KG1 (cell line): ENCODE measurements at places on chromosomes 4 and X.

GRCh38 chrX:147978931-147979330, 2.2 kb upstream of the FMR1NB start:
- DNase-seq: no peak

- DNase-seq: no peak
These were observed 12.1 kb upstream of the CC2D2A start for GRCh38 chr4:15457406-15458201.

DNA sequence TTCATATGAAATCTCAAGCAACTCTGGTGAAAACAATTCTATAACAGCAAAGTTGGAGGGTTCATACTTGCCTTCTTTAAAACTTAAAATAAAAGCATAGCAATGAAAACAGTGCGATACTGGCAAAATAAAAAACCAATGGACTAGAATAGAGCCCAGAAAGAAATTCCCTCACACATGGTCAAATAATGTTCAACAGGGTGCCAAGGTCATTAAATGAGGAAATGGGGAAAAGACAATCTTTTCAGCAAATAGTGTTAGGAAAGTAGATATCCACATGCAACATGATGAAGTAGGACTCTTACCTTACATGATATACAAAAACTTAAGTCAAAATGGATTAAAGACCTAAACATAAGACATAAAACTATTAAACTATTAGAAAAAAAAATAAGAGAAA, 970.2 kb upstream of the AGA start:
- no peak for DNase-seq

DNA sequence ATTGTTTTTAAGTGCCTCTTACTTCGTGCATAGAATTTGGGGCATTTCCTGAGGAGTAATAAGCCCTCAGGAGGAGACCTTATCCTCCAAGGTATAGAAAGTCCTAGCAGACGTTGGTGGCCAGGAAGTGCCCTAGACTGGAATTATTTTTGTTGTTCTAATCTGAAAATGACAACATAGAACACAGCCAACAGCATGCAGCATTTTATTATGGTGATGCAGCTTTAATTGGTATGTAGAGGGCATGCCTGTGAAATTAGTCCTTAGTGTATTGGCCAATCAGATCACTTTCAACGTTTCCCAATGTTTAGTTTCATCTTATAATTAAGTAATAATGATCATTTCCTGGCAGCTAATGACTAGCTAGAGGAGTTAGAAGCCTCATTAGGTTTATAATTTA, 199.2 kb downstream of the SHROOM3 start:
- no peak for DNase-seq

DNA sequence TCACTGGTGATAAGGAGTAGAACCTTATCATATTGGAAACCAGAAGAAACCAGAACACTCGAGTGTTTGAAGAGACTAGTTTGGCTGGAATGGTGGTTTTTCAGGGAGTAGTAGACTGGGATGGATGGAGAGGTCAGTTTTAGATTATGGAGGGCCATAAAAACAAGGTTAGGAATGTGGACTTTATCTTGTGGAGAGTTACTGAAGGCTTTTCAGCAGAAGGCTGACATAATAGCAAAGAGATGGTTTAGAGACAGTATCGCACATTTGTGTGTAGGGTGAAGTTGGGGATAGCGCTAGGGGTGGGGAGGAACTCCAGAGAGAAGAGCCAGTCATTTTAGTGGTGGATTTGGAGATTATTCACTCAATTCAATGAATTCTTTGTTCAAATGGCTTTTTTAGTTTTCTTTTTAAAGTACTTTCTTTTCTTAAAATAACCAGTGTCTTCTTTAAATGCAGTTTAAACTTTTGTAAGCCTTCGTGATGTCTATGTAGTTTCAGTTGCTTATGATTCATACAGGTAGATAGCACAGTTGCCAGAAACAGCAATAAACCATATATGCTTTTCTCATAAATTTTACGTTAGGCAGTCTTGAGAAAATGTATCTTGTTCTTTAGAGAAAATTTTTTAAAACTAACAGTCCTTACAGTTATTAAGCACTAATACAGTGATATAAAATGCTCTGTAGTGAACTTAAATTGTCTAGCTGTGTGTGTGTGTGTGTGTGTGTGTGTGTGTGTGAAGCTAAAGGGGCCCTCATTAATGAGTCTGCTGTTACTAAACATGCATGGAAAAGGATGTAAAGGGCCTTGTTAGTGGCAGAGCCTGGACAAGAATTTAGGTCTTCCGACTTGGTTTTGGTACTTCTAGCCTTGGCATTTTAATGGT, 3.8 kb downstream of the ARHGAP10 start:
- DNase-seq: no peak

DNA sequence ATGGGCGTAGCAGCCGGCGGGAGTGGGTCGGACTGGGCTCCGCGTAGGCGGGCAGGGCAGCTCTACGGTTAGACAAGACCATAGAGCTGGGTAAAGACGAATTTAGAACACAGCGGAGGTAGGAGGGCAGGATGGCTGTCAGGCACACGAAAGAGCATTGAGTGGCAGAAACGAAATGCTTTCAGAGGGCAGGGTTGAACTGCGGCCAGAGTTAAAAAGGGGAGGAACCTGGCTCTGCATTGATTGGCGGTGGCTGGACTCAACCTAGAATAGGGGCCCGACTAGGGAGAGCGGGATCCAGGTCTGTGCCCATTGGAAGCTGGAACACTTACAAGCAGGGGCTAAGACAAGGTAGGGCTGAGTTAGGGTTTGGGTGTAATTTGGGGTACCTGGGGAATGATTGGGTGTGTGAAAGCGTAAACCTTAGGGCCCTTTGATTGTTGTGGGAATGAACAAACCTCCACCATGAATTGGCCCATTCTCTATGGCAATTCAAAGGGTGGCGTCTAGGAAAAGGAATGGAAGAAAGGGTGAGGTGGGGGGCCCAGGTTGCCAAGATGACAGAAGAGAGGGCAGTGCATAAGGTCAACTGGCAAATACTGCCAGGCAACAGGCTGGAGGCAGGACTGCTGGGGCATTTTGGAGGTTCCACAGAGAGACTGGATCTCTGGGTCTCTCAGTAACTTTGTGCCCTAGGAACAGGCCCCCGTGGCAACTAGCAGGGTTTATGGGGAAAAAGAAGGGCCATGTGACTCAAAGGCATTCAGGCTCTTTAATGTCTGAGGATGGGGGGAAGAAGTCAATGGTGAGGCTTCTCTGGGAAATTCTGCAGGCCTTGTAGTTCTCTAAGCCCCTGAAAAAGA, 911 bp upstream of the ELK1 start:
- no peak for DNase-seq

DNA sequence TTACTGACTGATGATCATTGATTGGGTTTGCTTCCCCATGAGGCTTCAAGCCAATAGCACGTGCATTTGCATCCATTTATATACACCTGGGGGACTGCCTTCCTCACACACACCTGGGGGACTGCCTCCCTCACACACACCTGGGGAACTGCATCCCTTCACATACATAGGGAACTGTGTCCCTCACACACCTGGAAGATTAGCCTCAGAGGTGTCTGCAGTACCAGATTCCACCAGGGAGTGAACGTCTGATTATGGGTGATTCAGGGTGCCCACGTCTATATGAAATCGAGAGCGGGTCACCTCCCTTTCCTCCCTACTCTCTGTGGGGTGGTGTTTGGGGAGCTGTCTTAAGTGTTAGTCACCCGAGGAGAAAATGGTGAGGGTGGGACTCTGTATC, 16.9 kb downstream of the CD99 start:
- DNase-seq: no peak

DNA sequence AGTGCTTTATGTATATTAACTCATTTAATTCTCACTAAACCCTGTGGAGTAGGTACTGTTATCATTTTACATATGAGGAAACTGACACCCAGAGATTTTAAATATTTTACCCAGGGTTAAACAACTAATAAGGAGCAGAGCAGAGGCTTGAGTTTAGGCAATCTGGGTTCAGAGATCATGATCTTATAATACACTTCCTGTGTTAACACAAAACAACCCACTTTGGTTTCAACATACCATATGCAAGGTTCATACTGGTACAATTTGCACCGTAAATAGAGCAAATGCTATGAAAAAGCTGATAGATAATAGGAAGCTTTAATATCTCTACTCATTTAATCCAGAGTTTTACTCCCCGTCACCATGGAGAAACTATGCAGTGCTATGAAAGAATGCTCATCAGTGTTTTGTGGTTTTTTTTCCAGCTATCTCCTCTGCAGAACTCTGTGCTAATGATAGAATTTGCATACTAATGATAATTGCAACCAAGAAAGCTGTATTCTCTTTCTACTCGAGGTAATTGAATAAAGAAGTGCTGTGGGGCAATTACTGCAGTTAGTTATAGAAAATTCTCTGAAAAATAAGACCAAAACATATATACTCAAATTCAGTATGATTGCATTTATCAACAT, 138.8 kb upstream of the MAP9 start:
- no peak for DNase-seq

- no peak for DNase-seq
These were observed 96.8 kb downstream of the NSUN7 start for GRCh38 chr4:40846532-40846931.

DNA sequence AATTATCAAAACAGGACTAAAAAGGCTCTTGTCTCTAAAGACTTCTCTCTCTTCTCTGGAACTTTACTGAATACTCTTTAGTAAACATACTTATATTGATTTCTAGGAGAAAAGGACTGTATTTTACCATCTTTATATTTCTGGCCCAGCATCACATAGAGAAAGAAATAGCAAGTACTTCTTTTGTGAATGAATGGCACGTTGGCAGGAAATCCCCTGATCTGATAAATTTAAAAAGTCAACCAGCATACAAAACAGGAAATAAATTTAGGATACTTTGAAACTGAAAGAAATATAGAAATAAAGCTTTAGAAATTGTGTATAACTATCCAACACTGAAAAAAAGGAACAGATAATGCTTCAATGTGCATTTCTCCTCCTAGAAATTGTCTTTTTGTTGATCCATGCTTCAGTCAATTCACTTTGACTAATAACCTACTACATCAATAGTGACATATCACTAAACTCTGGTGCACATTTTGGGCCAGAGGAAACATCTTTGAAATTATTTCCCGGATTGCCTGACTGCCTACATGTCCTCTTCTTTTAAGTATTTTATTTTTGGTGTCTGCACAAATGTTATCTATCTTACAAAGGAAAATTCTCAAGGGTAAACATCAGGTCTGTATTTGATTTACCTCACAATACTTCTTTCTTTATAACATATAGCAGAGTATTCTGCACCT, 183.5 kb upstream of the FSTL5 start:
- DNase-seq: no peak

DNA sequence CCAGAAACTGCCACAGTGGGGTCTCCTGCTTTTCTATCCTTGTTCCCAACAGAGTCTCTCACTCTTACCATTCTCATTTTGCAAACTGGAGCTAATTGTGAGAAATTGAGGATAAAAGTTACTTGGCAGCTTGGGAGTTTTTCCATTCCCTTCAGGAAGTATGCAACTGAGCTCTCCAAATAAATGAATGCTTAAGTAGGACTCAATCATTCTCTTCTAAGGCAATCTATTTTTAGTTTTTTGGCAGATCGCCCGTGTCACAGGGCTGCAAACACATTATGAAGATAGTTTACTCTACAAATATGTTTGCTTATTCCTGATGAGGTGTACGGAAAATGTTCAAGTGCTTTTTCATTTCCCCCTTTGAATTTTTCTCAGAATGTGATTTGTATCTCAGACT, 5.3 kb downstream of the ASB11 start:
- no peak for DNase-seq

GRCh38 chr4:184593461-184593860, 55.8 kb downstream of the CASP3 start:
- DNase-seq: no peak

- no peak for DNase-seq
These were observed 201.3 kb downstream of the RBM46 start for GRCh38 chr4:154982187-154983047.

GRCh38 chrX:39811376-39811775, 286.4 kb downstream of the BCOR start:
- DNase-seq: no peak

DNA sequence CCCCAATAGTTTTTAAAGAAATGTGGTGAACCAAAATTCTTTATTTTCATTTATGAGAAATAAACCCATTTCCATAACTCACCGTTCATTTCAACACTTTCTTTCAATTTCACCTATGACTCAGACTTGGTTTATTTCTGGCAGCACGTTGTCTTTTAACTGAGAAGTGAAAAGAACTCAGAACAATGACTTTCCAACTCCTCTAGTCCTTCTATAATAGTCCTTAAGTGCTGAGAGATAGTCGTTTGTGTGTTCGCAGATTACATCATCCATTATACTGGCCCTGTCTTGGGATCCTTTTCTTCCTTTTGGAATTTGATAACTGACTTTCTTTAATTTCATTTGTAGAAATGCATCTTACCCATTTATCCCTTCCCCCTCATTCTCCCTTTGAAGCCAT, 113.6 kb downstream of the GLUD2 start:
- no peak for DNase-seq

- no peak for DNase-seq
These were observed 1536.4 kb upstream of the TENM3 start for GRCh38 chr4:180706766-180707165.

DNA sequence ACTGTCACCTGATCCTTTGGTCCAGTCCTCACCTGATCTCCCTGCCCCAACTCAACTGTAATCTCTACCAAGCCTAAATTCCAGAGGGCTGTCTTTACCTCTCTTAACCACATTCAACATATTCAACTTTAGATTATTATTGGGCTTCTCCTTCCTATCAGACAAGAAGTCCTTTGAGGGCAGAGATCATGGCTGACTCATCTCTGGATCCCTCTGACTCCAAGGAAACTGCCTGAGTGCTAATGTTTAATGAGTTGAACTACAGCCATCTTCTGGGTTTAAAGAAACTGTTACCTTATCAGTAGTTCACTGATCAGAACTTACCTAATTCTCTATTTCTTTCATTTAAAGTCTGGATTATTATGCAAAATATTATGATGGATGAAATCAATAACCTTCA, 135.7 kb downstream of the GPC3 start:
- DNase-seq: no peak

- DNase-seq: no peak
These were observed 18.9 kb downstream of the ZBTB33 start for GRCh38 chrX:120269373-120270035.

- DNase-seq: no peak
These were observed 98.0 kb upstream of the MAP9 start for GRCh38 chr4:155474758-155475157.

- no peak for DNase-seq
These were observed 89.8 kb downstream of the PAPSS1 start for GRCh38 chr4:107630185-107630705.

GRCh38 chrX:106039920-106040319, 1.4 kb upstream of the SERPINA7 start:
- no peak for DNase-seq

DNA sequence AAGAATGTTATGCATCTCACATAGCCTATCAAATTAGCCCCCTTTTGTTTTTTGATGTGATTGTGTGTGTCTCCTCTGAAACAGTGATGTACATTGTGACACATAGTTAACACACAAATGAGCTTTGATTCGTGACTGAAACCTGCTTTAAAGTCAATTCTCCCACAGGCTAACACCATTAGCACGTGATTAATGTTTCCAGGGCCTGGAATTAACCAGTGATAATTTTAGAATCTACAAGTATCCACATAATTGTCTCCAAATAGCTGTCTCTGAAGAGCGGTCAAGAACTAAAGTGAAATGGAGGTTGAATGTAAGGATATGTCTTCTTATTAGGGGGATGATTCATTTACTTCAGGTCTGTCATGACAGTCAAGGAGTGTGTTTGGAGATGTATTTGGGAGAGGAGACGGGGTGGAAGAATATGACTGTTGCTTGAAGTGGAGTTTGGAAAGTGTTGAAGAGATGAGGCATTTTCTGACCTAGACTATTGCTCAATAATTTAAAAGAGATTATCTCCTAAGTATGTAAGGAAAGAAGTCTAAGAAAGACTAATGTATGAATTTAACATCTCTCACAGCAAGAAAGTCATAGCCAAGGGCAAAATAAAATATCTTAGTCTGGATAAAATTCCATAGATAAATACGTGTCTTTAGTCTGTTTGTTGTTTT, 13.7 kb upstream of the RASGEF1B start:
- no peak for DNase-seq
